Right ventricle myocardium superior (tissue), 1 donor: ENCODE measurements at places on chromosomes 6 and 20.
A peak's percentile ranks its signal among the peaks of the same experiment; 100 is the strongest.

- DNase-seq, result peak; percentile 85
Measured at GRCh38 chr6:44058617-44059358, 68.5 kb downstream of the MRPL14 start.

GRCh38 chr6:33886673-33887144 is 82.9 kb upstream of the MLN start:
- peak; percentile 86 for DNase-seq

DNA sequence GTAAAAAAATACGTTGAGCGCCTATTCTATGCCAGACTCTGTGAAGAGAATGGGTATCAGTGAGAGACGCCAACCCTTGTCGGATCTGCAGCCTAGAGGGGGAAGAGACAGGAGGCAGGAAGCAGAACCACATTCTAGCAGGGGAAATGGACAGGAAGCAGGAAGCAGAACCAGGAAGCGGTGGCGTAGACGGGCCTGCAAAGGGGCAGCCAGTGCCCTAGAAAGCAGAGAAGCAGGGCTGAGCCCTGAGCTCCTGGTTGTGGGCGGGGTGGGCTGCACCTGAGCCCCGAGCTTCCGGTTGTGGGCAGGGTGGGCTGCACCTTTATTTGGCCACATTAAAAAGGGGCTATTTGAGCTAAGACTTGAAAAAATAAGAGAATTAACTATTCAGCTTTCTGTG is 71.9 kb downstream of the FAM120B start:
- DNase-seq, result no peak

- no peak for DNase-seq
Measured at GRCh38 chr6:51536728-51537127, 550.7 kb downstream of the PKHD1 start.

GRCh38 chr6:36636283-36636682 is 42.1 kb downstream of the SRSF3 start:
- peak; percentile 71 for DNase-seq

GRCh38 chr20:48448666-48449600 is 378.9 kb downstream of the PREX1 start:
- DNase-seq, result no peak

GRCh38 chr6:134065706-134066105 is 13.3 kb upstream of the SLC2A12 start:
- no peak for DNase-seq

GRCh38 chr20:2172305-2173175 is 70.9 kb downstream of the STK35 start:
- DNase-seq, result peak; percentile 78

GRCh38 chr6:140360651-140361050 is 986.2 kb upstream of the CITED2 start:
- no peak for DNase-seq

DNA sequence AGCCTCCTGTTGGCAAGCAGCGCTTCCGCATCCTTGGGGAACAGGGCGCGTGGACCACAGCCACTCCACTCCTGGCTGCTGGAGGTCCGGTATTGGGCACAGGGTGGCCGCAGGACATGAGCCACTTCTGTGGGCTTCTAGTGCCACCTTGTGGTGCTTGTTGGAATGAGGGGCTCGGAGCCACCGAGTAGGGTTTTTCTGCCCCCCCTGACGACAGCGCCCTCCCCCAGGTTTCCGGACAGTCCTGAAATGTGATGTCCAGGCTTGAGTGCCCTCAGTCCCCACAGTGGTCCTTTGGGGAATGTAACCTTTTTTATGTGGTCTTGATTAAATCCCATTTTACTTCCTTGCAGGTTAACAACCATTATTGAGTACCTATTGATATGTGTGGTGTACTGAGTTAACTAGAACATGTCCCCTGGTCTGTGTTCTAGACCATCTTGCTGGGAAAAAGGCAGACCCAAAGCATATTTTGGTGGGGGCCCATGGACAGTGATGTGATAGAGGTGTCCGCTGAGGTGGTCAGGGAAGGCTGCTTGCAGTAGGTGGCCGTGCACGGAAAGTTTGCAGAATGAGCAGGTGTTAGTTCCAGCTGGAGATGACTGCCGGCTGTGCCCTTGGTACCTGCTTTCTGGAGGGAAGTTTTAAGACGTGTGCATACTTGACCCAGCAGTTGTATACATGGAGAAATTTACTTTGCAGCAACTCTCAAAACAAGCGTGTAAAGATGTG is 70.0 kb downstream of the PTPN1 start:
- DNase-seq, result peak; percentile 81

- peak; percentile 79 for DNase-seq
Measured at GRCh38 chr20:59004763-59005522, 2.1 kb downstream of the CTSZ start.

- no peak for DNase-seq
Measured at GRCh38 chr6:7721649-7722048, 4.2 kb upstream of the BMP6 start.
